ENCODE measurements at places on chromosomes 1 and 21.

- no peak for DNase-seq
Measured at GRCh38 chr1:166330096-166330495, 163.3 kb upstream of the FAM78B start.

- peak; percentile 50 for DNase-seq
Measured at GRCh38 chr1:188314557-188315137, 1485.9 kb downstream of the PLA2G4A start.

DNA sequence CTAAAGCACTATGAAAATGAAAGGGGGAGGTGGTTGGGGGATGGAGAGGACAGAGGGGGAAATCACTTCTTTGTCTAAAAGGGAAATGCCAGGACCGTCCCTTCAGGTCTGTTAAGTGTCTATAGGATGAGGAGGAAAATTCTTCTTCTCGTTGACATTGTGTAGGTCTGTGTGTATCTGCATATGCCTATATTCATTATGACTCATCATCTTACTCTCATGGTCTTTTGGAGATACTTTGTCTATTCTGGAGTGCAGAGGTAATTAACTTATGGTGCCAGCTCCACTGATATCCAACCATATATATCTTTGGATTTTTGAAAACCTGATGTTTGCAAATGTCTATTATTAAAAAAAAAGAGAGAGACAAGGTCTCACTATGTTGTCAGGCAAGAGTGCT is 143.7 kb downstream of the PBX1 start:
- DNase-seq: no peak

DNA sequence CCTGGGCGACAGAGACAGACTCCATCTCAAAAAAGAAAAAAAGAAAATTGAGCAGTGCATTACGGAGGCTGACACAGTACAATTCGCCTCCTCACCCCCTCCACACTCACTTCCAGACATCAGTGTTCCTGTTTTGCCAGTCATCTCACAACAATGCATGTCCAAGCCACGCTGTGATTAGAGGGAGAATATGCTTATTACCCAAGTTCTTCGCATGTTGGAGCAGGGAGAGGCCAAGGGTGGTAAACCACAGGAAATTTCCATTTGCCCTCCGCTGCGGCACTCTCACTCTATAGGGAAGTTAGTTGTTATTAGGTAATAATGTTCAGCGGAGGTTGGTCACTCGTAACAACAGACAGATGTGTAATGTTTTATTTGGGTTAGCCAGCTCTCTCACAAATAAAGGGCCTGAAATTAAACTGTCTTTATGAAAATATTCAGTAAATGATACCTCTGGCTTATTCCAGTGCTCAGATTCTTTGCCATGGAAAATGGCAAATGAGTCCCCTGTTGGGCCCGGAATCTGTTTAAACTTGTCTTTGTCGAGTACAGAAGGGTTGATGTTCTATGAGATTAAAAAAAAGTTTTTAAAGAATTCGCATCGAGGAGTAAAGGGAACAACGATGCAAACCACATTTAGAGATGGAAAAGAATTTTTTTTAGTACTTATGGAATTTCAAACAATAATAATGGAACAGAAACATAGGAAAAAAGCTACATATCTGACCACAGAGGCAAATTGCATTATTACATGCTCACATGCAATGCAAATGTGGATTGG is 33.1 kb downstream of the KCNJ15 start:
- DNase-seq: no peak

- DNase-seq: no peak
Measured at GRCh38 chr1:32919811-32920733, 18.9 kb upstream of the TMEM54 start.

GRCh38 chr1:248847956-248848561 is 10.0 kb downstream of the ZNF672 start:
- DNase-seq: no peak

GRCh38 chr1:41500781-41501518 is 16.5 kb upstream of the EDN2 start:
- DNase-seq: no peak

DNA sequence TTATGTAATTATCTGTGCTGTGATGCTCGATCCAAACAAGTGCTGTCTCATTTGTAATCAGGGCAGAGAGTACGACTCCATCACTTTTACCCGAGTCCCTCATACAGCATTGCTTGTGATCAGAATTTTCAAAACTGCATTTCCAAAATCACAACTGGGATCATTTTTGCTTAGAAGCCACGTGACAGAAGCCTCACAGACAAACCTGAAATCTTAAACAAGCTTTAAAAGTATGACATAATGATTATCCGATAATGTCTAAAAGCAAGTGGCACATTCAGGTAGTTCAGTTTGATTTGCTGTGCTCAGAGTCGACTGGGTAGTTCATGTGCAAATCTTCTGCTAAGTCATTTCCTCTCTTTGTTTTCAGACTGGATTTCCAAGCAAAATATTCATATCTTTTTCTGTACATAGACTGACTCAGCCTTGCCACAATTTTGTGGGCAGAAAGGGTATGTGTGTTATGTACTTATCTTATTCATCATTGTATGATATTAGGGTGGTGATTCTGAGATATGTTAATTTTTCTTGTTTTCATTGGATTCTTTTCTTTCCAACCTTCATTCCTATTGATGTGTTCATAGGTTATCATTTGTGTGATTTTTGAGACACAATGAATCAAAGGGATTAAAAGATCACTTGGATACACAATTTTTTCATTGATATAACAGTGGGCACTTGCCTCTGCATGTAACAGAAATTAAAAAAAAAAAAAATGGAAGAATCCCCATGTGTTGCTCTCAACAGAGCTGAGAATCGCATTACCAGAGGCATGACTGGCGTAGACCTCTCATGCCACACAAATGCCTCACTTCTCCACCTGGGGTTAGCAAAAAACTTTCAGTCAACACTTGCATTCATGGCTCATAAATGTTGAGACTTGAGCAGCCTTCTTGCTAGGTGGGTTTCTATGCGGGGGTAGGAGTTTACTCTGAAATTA is 355.7 kb downstream of the LTN1 start:
- DNase-seq: no peak

DNA sequence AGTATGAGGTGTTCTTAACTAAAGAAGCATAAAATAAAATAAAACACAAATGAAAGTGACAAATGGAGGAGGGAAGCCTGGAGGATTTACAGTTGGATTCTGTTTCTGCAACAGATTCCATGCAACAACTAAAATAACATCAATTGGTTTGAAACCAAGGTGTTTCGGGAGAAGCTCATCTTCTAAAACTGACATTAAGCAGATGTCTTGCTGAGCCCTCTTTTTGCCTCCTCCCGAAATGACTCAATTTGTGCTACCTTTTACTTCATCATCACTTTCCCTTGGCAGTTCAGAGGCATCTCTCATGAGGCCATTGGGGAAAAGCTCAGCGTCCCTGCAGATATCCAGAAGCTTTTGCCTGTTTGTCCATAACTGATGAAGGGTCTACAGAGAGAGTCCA is 121.6 kb upstream of the ADAR start:
- no peak for DNase-seq
